Activated naive CD8-positive, alpha-beta T cell treated with anti-CD3 and anti-CD28 coated beads, Interleukin-2, amount 50 U/mL, for 24 hours (primary cell): ENCODE measurements at places on chromosomes 1 and 21.

DNA sequence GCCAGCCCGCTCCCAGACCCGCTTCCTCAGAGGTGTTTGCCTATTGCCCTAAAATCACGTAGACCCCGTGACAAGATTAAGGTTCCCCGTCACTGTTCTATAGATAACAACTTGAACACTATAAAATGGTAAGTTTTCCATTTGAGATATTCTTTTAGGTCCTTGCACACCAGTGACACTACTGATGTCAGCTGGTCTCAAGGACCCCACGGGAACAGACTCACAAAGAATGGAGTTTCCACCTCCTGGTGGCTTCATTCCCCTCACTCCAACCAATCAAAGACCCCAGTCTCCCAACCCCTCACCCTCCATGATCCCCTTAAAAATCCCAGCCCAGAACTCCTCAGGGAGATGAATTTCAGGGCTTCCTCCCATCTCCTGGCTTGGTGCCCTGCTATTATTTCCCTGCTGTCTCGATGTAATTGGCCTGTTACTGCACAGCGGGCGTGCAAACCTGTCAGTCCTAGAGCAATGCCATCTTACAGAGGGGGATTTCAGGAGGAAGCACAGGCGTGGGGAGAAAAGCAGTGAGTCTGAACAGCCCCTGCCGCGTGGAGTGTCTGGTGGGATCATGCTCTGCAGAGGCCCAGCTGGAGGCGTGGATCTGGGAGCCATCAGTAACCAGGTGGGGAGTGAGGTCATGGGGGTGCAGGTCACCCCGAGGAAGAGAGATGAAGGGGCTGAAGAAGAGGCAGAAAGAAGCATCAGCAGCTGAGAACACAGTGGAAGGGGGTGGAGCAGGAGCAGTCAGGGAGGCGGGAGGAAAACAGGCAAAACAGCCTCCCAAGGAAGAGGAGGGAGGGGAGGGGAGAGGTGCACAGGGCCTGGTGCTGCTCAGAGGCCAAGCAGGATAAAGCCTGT, 35.1 kb upstream of the LBR start:
- no peak for DNase-seq

- DNase-seq, result peak; percentile 48
Observed at GRCh38 chr1:12453400-12454343, 164.3 kb downstream of the DHRS3 start.

- DNase-seq, result no peak
Observed at GRCh38 chr1:84795966-84796600, 96.9 kb downstream of the LPAR3 start.

DNA sequence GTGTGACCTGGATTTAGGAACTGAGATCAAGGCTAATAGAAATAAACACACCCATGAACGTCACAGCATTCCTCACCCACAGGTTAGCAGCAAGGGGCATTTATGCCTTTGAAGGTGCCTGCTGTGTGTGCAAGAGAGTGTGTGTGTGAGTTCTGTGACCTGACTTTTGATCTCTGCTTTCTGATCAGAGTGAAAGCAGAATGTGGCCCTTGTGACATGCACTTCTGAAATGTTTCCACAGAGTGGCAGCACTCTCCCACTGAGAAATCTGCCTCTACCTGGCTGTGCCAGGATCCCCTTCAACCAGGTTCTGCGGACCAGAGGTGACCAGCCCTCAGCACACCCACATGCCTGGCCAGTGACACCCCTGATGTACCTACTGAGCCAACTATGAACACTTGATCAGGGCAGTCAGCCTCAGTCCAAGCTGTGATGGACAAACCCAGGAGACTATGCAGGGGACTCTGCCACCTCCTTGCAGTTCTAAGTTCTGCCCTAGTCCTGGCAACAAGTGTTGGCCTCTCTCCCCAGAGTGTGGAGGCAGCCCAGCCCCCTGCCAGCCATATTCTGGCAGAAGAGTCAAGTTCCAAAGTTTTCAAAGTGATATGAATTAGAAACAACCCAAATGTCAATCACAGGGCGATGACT, 41.0 kb downstream of the RXRG start:
- peak; percentile 30 for DNase-seq

GRCh38 chr1:164601399-164602100, 42.6 kb downstream of the PBX1 start:
- DNase-seq, result no peak
